ENCODE measurements at places on chromosomes 6 and 20.

DNA sequence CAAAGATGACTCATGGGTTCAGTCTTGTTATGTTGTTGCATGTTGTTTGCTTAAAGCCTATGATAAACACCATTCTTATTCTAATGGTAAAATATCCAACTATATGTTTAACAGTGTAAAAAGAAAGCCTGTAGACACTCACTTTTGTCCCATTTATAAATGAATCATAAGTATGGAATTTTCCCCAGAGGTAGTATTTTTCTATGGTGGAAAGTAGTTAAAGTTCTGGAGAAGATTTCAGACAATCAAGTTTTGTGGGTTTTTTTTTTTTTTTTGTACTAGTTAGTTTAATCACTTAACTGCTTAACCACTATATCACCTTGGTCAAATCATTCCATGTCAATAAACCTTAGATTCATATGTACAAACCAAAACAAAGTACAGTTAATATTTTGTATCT is 35.8 kb downstream of the PTCHD4 start:
- no peak for DNase-seq

GRCh38 chr6:131657630-131658111 is 20.6 kb downstream of the ENPP3 start:
- DNase-seq = no peak

DNA sequence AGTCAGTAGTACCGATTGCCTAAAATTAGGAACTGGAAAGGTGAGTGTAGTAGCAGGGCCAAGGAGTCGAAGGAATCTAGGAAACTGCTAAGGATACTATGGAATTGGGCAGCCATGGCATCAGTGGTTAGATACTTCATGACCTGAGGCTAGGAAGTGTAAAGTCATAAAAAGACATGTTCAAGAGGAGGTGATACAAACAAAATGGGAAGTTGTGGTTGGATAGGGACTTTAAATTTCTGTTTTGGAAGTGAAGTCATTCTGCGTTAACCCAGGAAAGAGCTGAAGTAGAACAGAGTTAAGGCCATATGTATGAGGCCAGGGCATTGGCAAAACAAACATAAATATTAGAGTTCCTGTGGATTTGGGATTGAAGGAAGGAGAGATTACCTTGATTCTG is 88.6 kb upstream of the TMEM181 start:
- DNase-seq = no peak

- DNase-seq = no peak
Observed at GRCh38 chr6:13695252-13695651, 16.4 kb downstream of the RANBP9 start.

DNA sequence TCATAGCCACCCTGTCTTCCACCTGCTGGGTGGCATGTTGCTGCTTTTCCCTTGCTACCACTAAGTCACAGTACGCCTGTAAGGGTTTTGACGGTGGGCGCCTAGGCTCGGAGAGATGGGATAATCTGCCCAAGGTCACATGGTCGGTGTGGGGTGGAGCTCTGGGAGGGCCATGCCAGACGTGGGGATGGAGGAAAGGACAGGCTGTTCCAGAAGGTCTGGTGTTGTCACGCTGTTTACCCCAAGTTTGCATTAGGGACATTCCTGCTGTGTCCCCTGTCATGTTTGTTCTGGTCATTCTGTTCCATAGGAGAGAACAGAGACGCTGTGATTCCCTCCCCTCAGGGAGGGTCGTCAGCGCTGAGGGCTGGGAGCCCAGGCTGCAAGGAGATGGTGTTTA is 16.1 kb downstream of the IP6K3 start:
- no peak for DNase-seq

GRCh38 chr20:58942549-58942948 is 38.5 kb upstream of the NELFCD start:
- no peak for DNase-seq

DNA sequence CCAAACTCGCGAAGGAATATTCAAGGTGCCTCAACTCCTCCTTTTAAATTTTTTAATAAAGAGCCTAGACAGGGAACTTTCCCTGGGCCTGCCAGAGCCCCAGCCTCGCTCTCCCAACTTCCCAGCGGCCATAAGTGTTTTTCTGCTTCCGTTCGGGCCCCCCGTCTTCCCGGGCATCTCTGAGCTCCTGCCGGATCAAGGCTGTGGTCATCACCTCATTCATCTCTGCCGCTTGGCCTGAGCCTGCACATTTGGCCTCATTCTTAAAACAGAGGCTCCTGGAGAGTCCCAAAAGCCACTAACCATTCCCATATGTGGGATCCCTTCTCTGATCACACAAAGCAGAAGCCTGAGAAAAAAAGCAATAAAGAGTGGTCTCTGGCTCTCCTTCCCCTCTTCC is 969.1 kb upstream of the DEFB115 start:
- DNase-seq = no peak

DNA sequence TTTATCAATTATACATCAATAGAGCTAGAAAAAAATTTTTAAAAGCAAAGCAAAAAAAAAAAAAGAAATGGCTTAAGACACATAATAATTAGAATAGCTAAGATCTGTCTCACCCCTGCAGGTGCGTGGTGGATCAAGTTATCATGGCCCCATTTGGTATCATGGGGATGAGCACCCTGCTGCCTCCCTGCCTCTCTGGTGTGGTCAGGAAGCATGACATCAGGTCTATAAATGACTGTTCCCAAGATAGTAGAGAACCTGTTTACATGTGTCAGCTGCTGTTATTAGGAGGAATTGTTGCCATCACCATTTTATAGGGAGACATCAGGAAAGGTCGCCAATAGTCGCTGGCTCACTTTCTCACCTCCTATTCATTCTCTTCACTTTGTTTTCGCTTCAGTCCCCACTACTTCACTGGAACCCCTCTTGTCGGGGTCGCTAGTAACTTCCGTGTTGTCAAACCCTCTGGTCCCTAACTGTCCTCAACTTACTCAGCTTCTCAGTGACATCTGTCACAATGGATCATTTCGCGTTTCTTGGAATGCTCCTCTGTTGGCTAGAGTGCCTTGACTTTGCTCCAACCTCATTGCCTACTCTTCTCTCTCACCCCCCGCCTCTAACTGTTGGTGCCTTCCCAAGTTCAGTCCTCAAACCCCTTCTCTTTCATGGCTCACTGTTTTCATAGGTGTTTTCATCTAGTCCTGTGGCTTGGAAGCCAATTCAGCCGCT is 4.7 kb downstream of the DNTTIP1 start:
- DNase-seq = no peak

- DNase-seq = no peak
Observed at GRCh38 chr20:17992847-17993513, 24.2 kb downstream of the MGME1 start.

Measured in stimulated activated CD4-positive, alpha-beta T cell treated with anti-CD3 and anti-CD28 coated beads, Interleukin-1b, Interleukin-23, amount 100 ng/mL, for 1 hour (primary cell).